ENCODE measurements at places on chromosomes 1 and 21. TPM values are rescaled to one million over a fixed set of nuclear protein-coding genes. Genes with fewer than 3 reads are reported as not detected.

- no peak for DNase-seq
These were observed 215.3 kb upstream of the CSF3R start for GRCh38 chr1:36697836-36698605.

DNA sequence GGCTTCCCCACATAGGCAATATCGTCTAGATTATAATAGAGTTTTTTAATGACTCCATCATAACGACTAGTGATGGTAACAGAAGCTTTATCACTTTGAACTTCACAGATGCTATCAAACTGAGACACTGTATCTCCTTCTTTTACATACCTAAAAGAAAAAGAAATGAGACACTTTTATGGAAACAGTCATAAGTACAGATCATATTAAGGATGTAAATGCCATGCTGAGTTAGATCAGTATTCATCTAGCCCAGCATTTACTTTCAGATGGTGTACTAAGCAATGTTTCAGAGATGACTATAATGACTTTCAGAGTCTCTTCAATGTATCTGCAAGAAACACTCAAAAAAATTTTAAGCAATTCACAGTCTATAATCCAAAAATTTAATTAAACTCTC lies 18.9 kb downstream of the DBT start:
- DNase-seq, result no peak

DNA sequence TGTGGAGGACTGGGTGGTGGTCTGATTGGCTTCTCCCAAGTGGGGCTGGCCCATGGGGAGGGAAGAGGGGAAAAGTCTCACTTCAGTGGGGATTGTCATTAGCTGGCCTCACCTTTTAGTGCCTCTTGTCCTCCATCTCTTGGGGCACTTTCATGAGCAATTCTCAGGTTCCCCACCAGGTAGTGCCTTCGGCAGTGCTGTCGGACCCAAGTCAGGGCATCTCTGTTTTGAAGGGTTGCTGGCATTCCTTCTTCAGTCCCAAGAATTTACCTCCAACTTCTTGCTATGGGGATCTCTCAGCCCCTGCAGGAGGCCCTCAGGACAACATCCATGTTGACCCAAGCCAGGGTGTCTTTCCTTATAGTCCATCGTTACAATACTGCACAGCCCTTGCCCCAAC lies 54.7 kb upstream of the F3 start:
- DNase-seq, result no peak

GRCh38 chr1:116954440-116954839 lies 44.7 kb downstream of the PTGFRN start:
- DNase-seq, result no peak

DNA sequence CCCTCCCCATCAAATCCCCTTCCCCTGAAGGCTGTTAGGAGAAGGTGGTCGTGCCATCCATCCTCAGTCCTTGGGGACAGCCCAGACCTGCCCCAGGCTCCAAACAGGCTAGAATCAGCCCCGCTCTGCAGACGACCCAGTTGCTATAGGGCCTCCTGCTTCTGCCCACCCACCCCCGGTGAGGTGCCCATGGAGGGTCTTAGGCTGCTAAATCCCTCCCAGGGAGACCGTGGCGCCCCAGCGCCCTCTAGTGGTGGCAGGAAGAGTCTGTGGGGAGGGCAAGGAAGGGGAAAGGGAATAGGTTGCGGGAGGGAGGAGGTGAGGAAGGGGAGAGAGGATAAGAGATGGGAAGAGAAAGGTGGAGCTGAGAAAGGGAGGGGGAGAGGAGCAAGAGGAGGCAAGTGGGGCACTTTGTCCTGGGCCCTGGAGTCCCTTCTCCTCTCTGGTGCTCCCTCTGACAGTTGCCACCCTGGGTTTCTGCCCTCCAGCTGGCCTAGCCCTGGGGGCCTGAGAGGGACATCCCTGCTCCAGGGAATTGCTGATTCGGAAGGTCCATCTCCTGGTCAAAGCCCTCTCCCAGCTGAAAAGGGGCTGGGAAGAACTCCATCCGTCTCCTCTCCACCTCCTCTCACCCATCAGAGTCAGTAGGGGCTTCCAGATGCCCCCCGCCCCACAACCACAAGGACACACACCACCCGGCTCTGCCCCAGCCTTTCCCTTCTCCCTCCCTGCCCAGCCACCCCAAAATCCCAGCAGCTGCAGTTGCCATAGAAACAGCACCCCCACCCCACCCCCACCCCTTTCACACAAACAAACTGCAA lies 55.4 kb downstream of the CAMK2N1 start:
- peak; percentile 34 for DNase-seq

The ITLN2 gene
- total RNA-seq, result not detected

The ZNF648 gene
- not detected for total RNA-seq

DNA sequence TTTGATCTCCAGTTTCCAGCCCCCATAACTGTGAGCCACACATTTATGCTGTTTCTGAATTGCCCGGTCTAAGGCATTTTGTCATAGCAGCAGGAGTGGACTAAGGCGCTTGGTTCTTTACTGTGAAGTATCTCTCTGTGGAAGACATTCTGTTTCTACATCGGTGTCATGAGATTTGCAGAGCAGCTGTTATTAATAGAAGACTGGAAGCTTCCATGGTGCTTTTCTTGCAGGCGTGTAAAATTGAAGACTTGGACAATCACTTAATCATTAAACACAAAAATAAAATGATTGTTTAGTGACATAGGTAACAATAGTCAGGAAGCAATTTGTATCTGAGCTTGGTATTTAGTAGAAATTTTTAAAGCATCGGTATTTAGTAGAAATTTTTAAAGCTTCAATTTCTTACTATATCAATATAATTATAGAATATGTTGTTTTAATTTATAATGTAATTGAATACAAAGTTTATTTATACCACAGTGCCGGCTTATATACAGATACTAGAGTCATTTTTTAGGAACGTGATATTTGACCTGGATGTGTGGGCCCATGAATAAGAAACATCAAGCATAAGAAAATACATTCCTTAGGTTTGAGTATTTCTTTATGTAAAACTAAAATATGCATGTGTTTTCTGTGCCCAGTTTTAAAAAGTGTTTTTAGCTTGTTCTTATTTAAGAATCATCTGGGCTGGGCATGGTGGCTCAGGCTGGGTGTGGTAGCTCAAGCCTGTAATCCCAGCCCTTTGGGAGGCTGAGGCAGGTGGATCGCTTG lies 60.6 kb upstream of the COL6A1 start:
- no peak for DNase-seq

The CCDC185 gene
- not detected for total RNA-seq

DNA sequence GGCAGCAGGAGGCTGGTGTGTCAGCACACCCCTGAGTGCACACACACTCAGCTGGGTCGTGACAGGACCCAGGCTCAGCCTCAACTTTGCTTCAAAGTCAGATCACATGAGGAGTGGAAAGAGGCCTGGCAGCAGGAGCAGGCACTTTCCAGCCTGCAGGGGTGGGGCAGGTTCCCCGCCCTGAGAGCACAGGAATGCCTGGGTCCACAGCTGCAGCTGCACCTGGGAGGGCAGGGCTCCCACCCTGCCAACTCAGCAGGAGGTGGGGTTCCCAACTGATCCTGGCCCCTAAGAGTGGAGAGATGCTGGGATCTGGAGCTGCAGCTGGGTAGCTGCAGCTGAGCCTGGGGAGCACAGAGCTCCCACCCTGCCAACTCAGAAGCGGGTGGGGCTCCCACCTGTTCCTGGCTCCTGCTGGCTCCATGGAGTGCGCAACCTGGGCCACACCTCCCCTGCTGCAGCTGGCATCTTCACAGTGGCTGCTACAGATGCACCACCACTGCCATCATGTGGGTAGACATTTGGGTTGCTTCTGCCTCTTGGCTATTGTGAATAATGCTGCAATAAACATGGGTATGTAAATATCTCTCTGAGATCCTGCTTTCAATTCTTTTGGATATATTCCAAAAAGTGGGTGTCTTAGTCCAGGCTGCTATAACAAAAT lies 415.4 kb downstream of the TTLL7 start:
- DNase-seq, result peak; percentile 45

The DCDC2B gene
- 0.10 TPM for total RNA-seq

DNA sequence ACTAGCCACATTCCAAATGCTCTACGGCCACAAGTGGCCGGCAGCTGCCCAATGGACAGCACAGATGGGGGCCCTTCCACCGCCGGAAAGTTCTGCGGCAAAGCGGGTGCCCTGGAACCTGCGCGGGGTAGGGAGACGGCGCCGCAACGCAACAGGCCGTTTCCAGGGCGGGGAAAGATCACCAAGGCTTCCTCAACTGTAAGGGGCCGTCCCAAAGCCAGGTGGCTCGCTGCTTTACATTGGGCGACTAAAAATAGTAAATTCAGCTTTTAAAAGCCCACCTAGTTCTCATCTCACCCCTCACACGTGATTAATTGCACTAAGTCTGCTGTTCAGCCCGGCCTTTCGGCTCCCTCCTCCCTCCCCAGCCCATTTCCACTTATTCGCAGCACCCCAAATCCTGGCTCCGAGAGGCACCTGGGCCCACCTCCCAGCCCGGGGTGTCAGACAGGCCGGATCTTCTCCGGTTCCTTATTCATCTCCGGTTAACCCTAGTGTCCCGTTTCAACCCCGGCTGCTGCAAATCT lies 643 bp downstream of the CFAP298 start:
- peak; percentile 53 for DNase-seq

- DNase-seq, result no peak
These were observed 90.5 kb upstream of the TLR5 start for GRCh38 chr1:223233410-223234169.

- peak; percentile 9 for DNase-seq
These were observed at the start of gene HUNK for GRCh38 chr21:31872452-31873274. HUNK (plus strand) TSS chr21:31873020; CDS start chr21:31873675, 655 bp downstream.

GRCh38 chr21:42760951-42761751 lies 107.7 kb downstream of the PDE9A start:
- DNase-seq, result no peak

The KRTAP12-2 gene
- not detected for total RNA-seq

DNA sequence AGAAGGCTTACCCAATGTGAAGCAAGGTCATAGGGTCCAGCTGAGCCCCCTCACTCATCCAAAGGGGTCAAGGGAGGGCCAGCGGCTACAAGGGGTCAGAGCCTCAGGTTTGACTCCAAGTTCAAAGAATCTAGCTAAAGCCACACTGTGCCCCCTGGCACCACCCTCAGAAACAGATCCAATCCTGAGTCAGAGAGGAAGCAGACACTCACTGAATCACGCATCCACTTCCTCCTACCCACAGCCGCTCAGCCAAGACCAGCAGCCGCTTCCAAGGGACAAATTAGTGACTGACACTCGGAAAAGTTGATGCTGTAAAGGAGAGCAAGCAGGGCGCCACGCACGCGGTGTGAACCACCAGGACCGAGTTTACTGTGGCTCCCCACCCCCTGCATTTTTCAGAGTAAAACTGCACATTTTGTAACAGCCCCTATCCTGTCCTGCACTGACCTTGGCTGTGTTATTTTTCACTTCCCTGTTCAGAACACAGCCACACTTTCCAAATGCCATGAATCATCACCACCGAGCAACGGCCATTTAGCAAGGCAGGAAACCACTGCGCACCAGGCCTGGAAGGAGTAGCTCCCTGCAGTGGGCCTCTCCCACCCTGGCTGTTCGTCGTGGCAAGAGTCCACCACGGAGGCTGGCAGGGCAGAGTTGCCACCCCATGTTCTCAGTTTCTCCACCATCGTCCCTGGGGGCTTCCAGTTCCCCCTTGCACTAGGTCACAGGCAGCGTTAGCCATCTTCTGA lies 147.8 kb downstream of the TOMM20 start:
- DNase-seq, result peak; percentile 64

The BSND gene
- not detected for total RNA-seq

The PROK1 gene
- total RNA-seq, result not detected

The CHI3L2 gene
- total RNA-seq, result 56.0 TPM

GRCh38 chr21:34055615-34056014 lies 17.8 kb upstream of the MRPS6 start:
- DNase-seq, result no peak

DNA sequence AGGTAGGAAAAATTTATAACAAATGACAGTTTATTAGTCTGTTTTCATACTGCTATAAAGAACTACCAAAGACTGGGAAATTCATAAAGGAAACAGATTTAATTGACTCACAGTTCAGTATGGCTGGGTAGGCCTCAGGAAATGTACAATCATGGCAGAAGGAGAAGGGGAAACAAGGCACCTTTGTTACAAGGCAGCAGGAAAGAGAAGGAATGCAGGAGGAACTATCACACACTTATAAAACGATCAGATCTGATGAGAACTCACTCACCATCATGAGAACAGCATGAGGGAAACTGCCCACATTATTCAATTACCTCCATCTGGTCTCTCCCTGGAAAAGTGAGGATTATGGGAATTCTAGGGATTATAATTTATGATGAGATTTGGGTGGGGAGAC lies 61.3 kb downstream of the ASB17 start:
- no peak for DNase-seq

DNA sequence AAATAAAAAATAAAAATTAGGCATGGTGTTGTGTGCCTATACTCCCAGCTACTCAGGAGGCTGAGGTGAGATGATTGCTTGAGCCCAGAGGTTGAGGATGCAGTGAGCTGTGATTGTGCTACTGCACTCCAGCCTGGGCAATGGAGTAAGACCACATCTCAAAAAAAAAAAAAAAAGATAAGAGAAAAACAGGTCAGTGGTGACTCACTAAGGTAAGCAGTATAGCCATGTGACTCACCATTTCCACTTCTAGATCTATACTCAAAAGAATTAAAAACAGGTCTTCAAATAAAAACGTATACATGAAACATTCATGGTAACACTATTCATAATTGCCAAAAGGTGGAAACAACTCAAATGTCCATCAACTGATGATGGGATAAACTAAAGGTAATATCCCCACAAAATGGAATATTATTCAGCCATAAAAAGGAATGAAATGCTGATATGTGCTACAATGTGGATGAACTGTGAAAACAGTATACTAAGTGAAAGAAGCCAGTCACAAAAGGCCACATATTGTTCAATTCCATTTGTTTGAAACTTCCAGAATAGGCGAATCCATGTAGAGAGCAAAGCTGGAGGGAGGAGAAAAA lies 75.1 kb downstream of the ZNF281 start:
- no peak for DNase-seq
